ENCODE measurements at places on chromosomes 5 and 9.

- DNase-seq = no peak
Measured at GRCh38 chr9:7937761-7938491, 138.3 kb upstream of the DMAC1 start.

GRCh38 chr5:53442961-53443360 is 37.5 kb upstream of the FST start:
- DNase-seq = no peak

DNA sequence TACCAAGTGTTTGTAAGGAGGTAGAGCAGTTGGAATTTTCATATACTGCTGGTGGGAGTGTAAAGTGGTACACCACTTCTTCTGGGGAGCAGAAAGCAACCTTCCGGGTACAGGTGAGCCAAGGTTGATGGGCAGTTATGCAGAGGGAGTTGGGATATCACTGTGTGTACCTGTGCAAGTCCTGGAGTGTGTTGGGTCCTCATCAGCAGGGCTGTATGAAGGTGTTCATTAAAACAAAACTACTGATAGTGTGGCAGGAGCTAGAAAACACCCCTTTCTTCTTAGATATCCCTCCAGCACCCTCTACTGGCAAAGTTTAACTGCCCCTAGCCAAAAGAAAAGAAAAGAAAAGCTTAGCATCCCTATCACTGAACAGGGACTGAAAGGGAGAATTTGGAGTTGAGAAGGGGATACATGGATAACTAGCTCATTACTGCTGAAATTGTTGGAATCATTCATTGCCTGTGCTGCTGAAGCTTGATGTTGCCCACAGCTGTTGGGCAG is 10.7 kb downstream of the MARCHF6 start:
- DNase-seq = no peak

- DNase-seq = no peak
Measured at GRCh38 chr9:97527626-97528528, 26.4 kb downstream of the TMOD1 start.

DNA sequence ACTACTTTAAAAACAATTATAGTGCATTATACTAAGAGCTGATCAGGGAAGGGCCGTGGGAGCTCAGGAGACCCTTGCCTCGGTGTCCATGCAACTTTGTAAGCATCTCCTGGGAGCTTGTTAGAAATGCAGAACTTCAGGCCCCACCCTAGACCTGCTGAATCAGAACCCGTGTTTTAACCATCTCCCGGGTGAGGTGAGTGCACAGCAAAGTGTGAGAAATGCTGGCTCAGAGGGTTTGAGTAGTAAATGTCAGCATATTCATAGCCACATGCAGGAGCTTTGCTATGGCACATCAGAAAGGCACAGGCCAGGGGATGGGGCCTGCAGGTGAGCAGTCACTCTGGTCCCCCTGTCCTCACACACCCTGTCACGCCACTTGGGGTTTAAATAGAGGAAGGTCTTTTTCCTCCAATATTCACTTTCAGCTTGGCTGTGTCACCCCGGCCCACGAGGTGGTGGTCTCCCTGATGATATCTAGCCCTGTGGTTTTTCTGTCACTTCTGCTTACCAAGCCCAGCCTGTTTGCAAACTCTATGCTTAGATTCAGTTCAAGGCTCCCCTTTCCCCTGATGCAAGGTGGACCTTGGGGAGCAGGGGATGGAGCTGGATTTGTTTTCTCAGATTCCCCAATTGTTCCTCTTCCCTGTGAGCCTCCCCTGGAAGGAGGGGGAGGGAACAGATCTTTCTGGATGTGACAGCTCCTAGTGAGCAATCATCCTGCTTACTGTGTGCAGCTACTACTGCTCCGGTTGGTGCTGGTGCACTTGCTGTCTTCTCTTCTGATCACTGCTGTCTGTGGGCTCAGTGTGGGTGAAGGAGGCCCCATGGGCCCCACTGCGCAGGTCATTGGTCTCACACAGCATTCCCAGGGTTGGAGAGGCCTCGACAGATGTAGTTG is 51.8 kb upstream of the TGFBR1 start:
- DNase-seq = no peak

DNA sequence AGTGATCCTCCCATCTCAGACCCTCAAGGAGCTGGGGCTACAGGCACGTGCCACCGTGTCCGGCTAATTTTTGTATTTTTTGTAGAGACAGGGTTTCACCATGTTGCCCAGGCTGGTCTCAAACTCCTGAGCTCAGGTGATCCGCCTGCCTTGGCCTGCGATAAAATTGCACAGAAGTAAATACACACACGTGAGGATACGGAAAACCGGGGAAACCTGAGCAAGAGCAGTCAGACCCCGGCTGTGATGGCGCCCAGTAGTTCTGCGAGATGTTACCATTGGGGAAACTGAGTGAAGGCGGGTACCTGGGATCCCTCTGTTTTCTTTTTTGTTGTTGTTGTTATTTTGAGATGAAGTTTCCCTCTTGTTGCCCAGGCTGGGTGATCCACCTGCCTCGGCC is 114.9 kb downstream of the C9orf50 start:
- DNase-seq = no peak

DNA sequence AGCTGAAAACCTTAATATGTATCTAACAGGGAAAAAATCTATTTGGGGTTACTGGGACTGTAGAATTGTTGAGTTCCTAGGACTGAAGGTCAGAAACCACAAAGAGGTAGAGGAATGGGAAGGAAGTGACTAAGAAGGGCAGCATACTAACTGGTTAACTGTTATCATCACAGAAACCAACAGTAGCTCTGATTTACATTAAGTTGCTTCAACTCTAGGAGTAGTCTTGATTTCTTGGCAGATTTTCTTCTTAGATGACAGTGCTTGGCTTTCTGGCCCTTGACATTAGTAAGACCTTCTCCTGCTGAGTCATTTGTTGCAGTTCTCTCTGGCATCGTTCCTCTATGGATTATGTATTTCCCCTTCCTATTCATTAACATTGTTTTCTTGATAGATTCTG is 116.1 kb upstream of the RASA1 start:
- peak; percentile 69 for DNase-seq

DNA sequence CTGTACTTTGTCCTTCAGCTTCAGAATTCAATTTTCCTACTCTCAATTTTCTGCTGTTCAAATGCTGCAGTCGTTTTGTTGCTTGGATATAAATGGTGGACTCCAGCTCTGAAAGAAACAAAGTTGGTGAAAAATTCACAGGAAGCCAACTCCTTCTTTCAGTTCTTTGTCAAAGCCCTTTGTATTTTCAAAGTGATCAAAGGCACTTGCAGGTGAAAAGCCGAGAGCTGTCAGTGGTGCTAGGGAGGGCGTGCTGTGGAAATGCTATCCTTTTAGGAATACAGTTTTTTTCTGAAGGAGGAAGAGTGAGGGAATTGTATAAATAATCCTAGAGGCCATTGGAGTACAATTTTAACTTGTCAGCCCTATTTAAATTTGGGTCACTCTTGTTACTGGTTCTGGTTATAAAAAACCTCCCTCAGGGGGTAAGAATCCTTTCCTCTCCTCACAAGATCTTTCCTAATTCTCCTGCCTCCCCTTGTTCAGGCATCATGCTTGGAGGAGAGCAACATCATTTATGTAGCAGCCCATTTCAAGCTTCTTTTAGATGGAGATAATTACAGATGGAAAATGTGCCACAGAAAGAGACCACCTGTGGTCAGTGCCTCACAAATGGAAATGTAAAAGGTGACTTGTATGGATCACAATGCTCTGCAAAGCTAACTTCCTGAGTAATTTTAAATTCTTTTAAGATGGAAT is 62.5 kb upstream of the GHR start:
- no peak for DNase-seq

DNA sequence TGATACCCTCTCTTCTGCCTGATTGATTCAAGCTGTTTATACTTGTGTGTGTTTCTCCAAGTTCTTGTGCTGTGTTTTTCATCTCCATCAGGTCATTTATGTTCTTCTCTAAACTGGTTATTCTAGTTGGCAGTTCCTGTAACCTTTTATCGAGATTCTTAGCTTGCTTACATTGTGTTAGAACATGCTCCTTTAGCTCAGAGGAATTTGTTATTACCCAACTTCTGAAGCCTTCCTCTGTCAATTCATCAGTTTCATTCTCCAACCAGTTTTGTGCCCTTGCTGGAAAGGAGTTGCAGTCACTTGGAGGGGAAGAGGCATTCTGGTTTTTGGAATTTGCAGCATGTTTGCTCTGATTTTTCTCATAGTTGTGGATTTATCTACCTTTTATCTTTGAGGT is 126.2 kb upstream of the FTMT start:
- no peak for DNase-seq

GRCh38 chr5:125463466-125464092 is 717.1 kb upstream of the ZNF608 start:
- no peak for DNase-seq

- no peak for DNase-seq
Measured at GRCh38 chr9:86830356-86830755, 117.0 kb downstream of the GAS1 start.

- no peak for DNase-seq
Measured at GRCh38 chr5:172674155-172674554, 33.1 kb downstream of the NEURL1B start.

GRCh38 chr5:168179192-168179593 is 112.3 kb upstream of the WWC1 start:
- DNase-seq = no peak

- no peak for DNase-seq
Measured at GRCh38 chr5:149707097-149707496, 23.0 kb upstream of the PPARGC1B start.

DNA sequence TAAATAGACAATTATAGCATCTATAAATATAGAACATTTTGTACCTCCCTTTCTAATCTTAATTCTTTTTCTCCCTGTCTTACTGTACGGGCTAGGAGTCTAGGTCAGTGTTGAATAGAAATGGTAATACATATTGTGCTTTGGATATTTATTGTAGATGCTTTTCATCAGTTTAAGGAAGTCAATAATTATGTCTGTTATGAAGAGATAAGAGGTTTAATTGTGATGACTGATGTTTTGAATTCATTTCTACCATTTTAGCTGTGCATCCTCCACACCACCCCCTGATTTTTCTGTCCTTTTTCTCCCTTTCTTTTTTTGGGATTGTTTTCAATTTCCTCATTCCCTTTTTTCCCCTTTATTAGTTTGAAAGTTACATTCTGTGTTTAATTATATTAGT is 95.8 kb downstream of the DOCK2 start:
- DNase-seq = no peak

GRCh38 chr5:180414176-180414575 is 61.0 kb upstream of the GFPT2 start:
- DNase-seq = no peak

DNA sequence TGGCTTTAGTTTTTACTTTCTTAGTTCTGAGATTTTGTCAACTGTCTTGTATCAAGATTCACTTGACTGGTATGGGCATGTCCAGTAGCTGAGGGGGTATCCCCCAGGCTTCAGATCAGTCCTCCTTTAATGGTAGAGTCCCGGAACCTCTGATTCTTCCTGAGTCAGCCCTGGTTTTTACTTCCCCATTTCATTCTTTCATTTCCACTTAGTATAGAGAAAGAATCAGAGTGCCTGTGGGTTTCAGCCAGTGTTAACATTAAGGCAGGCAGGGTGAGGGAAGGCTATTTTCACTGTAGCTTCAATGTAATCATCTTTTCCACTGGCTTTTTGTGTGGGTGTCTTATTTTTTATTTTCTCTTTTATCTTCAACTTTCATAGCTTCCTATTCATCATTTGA is 8.3 kb upstream of the COMMD10 start:
- DNase-seq = no peak

DNA sequence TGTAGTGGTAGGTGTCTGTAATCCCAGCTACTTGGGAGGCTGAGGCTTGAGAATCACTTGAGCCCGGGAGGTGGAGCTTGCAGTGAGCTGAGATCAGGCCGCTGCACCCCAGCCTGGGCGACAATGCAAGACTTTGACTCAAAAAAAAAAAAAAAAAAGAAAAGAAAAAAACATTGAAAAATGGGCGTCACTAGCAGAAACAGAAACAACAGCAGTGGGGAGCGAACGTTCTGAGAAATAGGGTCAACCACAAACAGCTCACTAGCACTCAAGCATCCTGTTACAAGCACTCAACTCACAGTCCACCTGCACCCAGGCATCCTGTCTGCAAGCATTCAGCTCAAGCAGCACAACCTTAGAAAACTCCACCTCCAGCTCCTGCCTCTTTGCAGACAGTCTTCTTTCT is 17.2 kb downstream of the TRIM14 start:
- DNase-seq = no peak

DNA sequence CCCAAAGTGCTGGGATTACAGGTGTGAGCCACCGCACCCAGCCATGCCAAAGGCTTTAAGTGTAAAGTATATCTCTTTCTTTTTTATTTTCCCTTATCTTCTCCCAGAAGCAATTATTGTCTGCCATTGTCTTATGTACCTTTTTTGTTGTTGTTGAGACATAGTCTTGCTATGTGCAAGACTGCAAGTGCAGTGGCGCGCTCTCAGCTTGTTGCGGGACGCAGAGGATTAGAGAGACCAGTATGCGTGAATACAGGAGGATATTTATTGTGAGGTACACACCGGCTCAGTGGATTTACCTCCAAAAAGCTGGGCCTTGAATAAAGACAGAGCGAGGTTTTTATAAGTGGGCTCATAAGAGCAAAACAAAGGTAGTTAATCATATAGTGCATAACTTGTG is 11.8 kb downstream of the TMEM38B start:
- DNase-seq = no peak

DNA sequence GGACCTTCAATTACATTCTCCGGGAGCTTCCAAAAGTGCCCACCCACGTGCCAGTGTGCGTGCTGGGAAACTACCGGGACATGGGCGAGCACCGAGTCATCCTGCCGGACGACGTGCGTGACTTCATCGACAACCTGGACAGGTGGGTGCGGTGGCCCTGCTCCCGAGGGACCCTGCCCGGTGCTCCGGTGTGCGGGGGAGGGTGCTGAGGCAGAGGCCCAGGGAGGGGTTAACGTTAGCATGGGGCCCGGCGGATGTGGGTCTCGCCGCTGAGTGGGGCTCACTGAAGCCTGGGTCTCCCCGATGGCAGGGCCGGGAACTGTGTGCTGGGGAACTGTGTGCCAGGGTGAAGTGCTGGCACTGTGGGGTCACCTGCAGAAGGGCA is 10.6 kb upstream of the AJM1 start:
- DNase-seq = no peak

DNA sequence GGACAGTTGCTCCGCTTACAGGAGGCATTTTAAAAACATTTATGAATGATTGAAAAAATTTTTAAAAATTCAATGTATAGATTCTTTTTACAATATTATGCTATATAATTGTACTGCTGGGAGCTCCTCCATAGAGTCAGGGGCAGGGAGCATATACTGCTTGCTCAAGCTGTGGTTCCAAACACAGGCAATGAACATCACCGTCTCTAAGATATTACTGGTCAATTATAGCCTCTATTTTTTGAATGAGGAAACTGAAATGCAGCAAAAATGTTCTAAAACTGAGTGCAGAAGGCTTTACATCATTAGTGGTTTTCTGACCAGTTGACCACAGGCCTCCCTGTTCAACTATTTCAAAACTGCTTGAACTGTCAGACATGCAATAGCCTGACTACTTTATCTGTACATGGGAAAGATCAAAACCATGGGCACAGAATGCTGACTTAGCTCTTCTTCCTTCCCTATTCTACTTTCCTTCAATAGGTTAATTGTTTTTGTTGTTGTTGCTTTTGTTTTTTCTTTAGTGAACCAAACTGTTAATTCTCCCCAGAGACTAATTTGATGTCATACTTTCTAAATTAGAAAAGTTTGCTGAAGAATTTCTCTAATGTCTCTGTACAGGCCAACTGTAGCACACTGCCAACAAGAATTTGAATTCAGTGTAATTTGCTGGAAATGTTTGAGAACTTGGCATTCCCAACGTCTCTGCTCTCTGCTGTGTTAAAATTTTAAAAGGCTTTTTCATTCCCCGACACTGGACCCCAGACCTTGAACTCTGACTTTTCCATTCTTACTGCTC is 107.6 kb upstream of the MPDZ start:
- no peak for DNase-seq

- DNase-seq = peak; percentile 56
Measured at GRCh38 chr5:179819296-179820126, 1.2 kb upstream of the SQSTM1 start.

- no peak for DNase-seq
Measured at GRCh38 chr5:126044111-126044668, 379.0 kb upstream of the GRAMD2B start.
